GM04504 (cell line): ENCODE measurements at places on chromosomes 7 and 10.

DNA sequence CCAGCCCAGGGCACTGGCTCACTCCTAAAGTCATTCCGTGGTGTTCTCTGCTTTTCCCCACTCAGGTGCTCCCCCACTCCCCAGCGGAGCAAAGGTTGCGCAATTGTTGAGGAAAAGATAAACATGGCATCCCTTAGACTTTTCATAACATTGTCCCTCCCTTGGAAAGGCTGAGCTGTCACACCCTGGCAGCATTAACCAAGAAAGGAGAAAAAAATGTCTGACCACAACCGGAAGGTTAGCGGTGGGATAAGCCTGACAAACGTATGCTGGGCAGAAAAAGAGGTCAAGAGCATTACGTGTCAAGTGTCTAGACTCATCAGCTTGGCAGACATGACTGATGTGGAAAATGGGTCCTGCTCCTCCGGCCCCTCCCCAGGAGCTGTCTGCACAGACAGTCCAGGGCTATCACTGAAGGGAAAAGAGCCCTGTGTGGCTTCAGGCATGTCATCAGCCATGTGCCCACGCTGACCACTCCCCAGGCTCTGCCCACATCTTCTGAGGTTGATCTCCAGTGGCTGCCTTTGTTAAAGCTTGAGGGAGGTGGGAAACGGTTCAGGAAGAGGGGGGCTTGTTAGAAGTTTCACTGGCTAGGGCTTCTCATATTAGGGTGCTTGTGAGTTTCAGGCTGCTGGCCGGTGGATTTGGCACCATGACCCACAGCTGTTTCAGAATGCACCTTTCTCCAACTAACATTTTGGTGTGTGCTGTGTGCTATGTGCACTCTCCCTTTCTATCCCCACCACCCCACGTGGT, 30.1 kb downstream of the BTBD16 start:
- DNase-seq, result peak; percentile 29

GRCh38 chr10:7409045-7409731, 1.6 kb downstream of the SFMBT2 start:
- DNase-seq, result no peak

DNA sequence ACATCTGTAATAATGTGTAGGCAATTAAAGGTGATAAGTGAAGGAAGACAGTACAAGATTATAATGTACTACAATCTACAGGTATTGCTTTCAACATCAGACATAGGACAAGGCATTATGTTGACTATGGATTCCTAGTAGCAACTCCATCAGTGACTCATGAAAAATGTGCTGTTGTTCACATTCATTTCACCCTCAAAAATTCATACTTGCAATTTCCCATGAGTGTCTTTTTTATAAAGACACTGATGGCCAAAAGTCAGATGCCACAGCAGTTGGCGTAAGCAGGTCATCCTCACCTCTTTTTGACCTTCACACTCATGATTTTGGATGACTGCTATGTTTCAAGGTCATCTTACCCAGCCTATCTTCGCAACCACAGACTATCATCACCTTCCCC, 100.0 kb upstream of the AMPH start:
- DNase-seq, result no peak

DNA sequence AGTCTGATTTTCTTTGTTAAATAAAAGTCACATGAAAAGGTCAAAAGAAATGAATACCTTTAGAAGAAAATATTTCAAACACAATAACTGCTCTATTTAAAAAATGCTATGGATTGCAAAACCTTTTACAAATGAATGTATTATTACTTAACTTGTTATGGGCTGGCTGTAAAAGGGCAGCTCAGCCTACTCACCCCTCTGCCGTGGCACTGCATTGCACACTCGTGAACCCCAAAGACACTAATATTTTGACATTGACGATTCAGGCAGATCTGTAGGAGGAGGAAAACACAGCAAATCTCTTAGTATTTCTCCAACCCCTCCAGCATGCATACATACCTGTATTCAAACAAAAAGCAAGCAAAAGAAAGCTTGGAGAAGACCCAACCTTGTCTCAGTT, 149.5 kb downstream of the FANK1 start:
- DNase-seq, result no peak

GRCh38 chr7:125127304-125127703, 197.7 kb upstream of the POT1 start:
- no peak for DNase-seq

GRCh38 chr10:14220026-14220425, 110.7 kb downstream of the FRMD4A start:
- DNase-seq, result no peak

DNA sequence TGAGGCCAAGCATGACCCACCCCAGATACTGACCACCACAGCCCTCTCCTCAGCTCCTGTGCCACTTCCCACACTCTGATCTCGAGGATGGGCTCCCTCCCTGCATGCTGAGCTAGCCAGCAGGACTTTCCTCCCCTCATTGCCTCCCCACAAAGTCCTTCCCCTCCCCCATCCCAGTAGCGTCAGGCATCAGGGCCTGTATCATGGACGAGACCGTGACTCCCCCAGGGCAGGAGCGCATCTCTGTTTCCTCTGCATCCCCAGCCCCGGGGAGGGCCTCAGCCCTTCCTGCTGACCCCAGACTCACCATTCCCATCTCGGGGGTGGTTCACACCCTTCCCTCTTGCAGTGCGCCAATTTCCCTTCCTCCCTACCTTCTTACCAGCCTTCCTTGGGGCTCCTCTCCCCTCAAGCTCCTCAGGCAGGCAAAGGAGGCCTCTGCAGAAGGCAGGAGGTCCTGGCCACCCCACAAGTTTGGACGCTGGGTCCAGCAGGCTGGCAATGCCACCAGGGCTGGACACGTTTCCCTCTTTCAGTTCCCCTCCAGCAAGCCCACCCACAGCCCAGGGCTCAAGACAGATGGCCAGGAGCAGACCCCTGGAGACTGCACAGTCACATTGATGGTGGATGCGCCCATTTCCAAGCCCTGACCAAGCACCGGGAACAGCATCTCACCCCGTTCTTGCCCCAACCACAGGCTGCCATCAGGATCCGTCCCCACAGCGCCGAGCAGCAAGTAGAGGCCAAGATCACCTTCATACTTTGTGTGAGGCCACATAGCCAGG, 36.5 kb downstream of the GRID1 start:
- no peak for DNase-seq

DNA sequence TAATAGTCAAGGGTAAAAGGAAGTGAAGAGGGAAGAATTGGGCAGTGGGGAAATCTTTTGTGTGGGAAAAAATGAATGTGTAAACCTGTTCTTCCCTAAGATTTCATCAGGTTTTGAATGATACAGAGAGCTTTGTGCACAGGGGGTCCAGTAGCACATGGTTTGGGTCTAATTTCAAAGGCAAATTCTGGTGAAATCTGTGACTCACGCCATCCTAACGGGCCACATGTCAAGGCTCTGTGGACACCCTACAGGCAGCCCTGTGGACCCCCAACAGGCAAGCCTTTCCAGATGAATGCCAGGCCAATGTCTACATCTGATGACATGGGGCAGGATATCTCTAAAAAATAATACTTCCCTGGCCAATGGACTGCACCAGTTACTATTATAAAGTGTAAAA, 309.8 kb downstream of the PARD3 start:
- no peak for DNase-seq

- DNase-seq, result no peak
These were observed 279.8 kb upstream of the ZNF32 start for GRCh38 chr10:43928425-43928968.

GRCh38 chr10:132912713-132913558, 29.4 kb downstream of the CFAP46 start:
- no peak for DNase-seq

DNA sequence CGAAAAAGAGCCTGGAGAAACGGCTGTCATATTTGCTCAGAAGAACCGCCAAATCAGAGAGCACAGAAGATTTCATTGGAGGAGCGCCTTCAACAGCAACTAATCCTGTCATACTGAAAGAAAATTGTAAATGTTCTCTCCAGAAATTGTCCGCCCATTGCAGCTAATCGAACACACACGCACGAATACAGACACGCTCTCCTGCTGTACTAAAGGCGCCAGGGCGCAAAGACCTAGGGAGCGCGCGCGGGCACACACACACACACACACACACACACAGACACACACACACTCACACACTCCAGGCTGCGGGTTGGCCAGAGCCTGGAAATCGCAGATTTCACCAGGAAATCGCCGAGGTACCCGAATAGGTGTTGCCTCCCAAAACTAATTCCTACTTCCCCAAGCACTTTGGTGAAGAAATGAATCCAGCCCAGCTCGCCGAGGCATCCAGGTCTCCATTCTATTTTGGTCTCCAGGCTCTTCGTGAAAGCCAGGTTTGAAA, at the start of gene CHRM2:
CHRM2 (plus strand) TSS at position 157 of the 505 bp plus-strand sequence. CDS start 146,214 bp downstream, outside the sequence.
- DNase-seq, result no peak

GRCh38 chr7:96870934-96871333, 134.4 kb upstream of the DLX6 start:
- no peak for DNase-seq

DNA sequence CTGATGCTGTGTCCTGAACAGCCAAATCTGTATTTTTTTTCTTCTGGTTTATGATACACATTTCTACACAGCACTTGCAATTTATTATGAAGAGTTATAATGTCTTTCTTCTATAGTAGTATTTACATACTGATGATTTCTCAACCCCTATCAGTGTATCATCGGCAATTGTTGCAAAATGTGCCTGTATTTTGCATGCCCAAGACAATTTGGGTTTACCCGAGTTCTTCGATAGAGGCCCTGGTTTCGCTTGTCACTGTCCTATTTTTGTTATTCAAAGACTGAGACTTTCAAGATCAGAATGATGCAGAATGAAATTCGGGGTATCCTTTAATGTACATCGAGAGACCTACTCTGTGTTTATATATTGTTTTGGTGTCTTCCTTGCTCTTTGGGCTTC, 184.5 kb upstream of the PRSS58 start:
- DNase-seq, result no peak

DNA sequence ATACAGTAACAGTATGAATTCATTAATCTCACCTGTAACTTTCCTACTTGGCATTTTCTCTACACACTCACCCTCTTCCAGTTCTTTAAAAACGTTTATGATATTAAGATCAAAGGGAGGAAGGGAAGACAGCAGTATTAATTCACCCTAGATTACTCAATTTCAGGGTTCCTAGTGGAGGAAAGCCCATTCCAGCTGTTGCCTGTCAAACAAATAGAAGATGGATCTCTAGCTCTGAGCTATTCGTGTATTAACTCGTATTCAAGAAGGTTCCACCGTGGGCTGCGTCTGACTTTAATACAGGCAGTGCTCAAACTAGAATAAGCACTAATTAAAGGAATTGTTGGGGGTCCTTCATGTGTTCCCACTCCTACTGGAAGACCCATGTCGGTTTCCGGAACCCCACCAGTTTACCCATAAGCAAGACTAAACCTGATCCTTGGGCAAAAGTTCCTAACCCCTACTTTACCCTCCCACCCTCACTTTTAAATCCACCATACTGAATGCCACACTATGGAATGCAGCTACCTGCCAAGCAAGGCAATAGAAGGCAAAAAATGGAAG, 2.1 kb downstream of the NANOS1 start:
- DNase-seq, result no peak

DNA sequence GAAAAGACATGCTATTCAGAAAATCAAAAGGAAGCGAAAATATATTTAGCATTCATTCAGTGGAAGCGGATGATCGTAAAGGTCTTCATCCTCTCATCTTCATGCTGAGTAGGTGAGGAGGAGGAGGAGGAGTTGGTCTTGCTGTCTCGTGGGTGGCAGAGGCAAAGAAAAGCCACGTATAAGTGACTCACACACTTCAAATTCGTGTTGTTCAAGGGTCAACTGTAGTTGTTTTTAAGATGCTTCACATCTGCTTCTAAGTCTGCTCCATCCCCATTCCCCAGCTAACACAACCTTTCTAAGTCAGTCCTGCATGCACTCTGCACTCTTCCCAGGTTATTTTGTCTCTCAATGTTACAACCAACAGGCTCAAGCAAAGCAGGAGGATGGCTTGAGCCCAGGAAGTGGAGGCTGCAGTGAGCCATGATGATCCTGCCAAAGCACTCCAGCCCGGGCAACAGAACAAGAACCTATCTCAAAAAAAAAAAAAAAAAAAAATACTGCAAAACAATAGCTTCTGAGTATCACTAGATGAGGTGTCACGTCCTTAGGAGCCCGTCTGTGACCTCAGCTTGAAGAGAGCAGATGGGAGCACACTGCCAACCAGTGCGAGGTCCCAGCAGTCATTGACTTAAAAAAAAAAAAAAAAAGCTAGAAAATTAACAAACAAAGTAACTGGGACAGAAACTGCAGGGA, 70.5 kb downstream of the SFMBT2 start:
- DNase-seq, result no peak

DNA sequence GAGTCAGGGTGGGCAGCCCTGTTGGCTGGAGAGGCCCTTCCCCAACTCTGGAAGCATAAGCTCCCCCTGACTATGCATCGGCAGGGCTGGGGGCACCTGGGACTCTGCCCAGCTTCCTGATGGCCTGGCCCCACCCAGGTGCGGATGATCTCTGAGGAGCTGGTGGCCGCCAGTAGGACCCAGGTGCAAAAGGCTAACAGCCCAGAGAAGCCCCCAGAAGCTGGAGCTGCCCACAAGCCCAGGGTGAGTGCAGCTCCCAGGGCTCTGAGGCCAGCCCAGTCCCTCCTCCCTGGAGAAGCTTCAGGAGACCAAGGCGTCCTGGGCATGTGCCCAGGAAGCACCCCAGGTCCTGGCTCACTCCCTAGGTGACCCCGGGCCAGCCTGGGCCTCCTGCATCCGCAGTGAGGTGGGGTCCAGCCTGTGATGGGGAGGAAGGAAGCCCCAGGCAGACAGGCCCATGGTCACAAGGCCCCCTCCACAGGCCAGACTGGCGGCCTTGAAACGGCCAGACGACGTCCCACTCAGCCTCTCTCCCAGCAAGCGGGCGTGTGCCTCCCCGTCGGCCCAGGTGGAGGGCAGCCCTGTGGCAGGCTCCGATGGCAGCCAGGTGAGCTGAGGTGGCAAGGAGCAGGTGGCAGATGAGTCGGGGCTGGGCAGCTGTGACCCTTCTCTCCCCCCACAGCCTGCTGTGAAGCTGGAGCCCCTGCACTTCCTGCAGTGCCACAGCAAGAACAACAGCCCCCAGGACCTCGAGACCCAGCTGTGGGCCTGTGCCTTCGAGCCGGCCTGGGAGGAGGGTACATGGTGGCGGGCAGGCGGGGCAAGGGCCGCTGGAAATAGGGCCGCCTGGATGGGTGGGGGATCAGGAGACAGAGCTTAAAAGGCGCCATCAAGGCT, 3.0 kb downstream of the LRWD1 start:
- DNase-seq, result no peak
